ENCODE measurements at places on chromosomes 12 and 14. TPM values are rescaled to one million over a fixed set of nuclear protein-coding genes. Genes with fewer than 3 reads are reported as not detected.

DNA sequence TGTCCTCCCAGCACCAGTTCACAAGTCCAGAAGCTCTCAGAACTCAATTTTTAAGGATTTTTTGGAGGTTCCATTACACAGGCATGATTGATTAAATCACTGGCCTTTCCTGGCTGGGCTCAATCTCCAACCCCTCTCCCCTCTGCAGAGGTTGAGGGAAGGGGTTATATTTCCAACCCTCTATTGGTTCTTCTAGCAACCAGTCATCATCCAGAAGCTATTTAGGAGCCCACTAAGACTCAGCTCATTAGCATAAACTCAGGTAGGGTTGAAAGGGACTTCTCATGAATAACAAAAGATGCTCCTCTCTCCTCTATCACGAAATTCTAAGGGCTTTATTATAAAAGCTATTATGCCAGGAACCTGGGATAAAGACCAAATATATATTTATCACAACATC, 41.5 kb downstream of the SPPL3 start:
- DNase-seq = no peak

DNA sequence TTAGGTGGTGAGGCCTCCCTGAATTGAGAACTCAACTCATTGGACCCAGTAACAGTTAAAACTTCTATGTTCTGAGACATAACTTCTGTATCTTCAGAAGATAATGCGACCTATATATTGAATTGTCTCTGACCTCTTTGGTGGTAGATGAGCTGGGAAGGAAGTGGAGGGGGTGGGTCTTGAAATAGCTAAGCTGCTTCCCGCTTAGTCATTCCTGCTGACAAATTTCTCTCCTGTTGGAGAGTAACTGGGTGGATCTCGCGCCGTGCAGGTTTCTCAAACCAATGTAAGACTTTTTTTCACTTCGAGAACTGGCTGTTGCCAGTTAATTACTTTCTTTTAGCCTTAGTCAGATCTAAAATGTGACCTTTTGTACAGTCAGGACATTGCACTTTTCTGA, 100.8 kb downstream of the PPHLN1 start:
- DNase-seq = no peak

- DNase-seq = no peak
These were observed 6.3 kb upstream of the NYNRIN start for GRCh38 chr14:24392325-24393091.

GRCh38 chr12:31589904-31590641, 863 bp downstream of the DENND5B start:
- DNase-seq = peak; percentile 70

- no peak for DNase-seq
These were observed 2.9 kb upstream of the CMAS start for GRCh38 chr12:22042976-22043669.

DNA sequence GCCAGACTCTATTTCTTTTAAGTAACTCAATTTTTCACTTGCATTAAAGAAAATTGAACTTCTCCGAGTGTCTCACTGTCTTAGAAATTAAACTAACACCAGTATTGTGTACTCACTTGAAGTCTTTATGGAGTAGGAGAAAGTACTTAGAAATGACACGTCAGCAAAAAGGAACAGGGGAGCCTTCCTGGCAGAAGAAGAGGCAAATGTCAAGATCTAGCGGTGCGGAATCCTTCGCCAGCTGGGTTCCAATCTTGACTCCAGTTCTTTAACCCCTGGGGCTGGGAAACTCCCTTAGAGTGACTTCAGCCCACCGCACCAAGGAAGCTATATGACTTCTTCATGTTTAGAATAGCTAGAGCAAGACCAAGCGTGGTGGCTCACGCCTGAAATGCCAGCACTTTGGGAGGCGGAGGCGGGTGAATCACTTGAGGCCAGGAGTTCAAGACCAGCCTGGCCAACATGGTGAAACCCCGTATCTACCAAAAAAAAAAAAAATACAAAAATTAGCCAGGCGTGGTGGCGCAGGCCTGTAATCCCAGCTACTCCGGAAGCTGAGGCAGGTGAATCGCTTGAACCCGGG, 34.4 kb downstream of the WBP11 start:
- peak; percentile 32 for DNase-seq

The SAMD4A gene
- 8.2 TPM for total RNA-seq

The HOXC12 gene
- not detected for total RNA-seq

The AQP2 gene
- 0.10 TPM for total RNA-seq

The OS9 gene
- 241 TPM for total RNA-seq

The STAB2 gene
- total RNA-seq = 2.1 TPM

The YY1 gene
- 53.7 TPM for total RNA-seq
